ENCODE measurements at places on chromosomes 6 and 20. TPM values are rescaled to one million over a fixed set of nuclear protein-coding genes. Genes with fewer than 3 reads are reported as not detected.

The SLC32A1 gene
- total RNA-seq, result not detected

The ARFGAP1 gene
- total RNA-seq, result 63.8 TPM

The FAM83D gene
- 0.84 TPM for total RNA-seq

The RIMS4 gene
- total RNA-seq, result 0.34 TPM

The TRIM40 gene
- total RNA-seq, result not detected

The HLA-DMB gene
- total RNA-seq, result 37.3 TPM

The NRSN1 gene
- 0.46 TPM for total RNA-seq

The IL17F gene
- total RNA-seq, result not detected

The VIP gene
- total RNA-seq, result not detected

GRCh38 chr6:157763129-157763903 is 59.7 kb upstream of the SNX9 start:
- DNase-seq, result peak; percentile 92

DNA sequence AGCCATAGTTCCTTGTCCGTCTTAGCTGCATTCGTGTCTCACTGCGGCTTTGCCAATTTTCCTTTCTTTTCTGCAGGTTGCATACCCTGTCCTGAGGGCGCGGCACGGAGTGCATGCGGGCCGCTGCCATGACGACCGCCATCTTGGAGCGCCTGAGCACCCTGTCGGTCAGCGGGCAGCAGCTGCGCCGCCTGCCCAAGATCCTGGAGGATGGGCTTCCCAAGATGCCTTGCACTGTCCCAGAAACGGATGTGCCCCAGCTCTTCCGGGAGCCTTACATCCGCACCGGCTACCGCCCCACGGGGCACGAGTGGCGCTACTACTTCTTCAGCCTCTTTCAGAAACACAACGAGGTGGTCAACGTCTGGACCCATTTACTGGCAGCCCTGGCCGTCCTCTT is 17.1 kb upstream of the EFHC1 start:
- DNase-seq, result no peak

DNA sequence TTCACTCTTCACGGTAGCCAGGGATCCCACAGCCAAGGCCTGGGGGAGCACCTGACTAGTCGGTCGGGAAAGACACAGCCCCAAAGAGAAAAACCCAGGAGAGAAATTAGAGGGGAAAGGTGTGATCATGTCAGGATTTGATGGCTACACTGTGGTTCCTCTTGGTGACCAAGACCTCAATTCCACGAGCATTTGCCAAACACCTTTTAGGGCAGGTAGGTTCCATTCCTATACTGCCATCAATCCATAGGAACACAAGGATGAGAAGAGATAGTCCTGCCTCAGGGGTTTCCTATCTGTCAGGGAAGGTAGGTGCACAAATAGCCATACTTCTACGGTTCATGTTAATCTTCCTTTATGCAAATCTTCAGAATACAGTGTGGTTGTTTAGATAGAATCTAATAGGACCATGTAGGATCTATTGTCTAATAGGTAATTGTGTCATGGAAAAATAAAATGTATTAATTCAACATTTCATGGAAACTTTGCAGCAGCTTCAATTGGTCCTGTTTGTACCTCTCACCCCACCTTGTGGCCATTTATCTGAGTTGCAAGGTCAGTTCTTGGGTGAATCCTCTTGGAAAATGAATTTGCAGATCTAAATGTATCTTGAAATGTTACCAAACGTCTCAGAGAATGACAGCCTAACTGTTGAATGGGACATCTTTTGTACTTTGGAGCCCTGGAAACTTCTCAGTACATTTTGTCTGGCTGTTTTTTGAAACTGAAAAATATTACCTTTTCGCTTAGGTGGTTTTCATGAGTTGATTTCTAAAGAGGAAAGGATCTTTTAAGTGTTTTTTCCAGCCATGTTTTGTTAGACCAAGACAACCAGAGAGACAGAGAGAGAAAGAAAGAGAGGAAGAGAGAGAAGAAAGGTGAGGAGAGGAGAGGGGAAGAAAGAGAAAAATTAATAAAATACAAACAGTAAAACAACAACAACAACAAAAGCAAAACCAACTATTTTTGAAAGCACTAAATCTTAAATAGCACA is 33.7 kb upstream of the IYD start:
- peak; percentile 78 for DNase-seq

DNA sequence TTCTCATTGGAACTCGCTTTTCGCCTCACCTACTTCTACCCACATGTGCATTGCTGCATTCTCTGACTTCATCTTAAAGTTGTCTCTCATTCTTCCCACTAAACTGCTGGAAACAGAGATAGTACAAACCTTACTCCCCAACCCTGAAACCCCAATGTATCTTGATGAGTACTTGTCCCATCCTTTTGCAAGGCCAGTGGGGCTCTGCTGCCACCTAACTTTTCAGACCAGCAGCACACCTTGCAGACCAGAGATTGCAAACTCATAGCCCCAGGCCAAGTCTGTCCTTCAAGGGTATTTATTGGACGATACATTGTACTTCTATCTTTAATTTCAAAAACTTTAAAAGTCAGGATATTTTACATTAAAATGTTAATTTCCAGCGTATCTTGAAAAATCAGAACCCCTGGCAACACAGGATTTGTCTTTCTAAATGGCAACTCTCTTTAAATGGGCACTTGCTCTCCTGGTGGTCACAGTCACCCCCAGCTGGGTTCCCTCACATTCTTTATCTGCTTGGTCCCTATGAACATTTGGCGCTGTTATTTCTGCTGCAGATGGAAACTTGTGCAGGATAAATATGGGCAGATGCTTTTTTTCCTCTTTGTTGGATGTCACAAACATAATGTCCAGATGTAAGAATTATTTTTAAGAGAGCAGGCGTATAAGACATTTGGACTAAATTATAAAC is 83.9 kb downstream of the SOD2 start:
- no peak for DNase-seq

DNA sequence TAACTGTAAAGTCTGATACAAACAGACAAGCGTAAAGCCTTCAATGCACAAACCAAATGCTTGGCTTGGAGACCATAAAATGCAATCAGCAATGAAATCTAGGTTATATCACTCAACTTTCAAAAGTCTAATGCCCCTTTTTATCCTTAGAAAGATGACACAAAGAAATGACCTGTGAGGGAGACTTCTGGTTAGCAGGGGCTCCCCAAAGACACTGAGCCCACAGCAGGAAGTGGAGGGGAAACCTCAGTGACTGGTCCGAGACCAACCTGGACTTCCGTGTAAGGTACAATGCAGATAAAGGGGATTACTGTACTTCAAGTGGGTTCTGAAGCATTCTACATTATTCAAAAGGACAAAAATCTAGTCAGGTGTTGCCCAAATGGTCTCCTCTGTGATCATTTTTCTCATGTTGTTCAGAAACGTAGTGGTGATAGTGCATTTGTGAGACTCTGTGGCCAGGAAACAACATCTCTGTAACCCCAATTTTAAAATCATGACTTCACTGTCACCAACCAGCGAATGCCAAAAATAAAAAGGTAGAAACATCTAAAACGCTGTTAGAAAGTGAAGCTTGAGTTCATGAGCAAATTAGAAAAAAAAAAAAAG is 88.2 kb downstream of the HIVEP2 start:
- DNase-seq, result no peak

GRCh38 chr6:107657373-107657754 is 166.7 kb downstream of the SCML4 start:
- DNase-seq, result no peak

- no peak for DNase-seq
Observed at GRCh38 chr6:151322570-151322969, 68.8 kb downstream of the ZBTB2 start.

- no peak for DNase-seq
Observed at GRCh38 chr20:1942061-1942460, 46.9 kb downstream of the SIRPA start.

- no peak for DNase-seq
Observed at GRCh38 chr6:7758456-7758855, 32.6 kb downstream of the BMP6 start.

GRCh38 chr6:112291161-112291762 is 36.9 kb upstream of the LAMA4 start:
- DNase-seq, result no peak

GRCh38 chr20:44183282-44183681 is 3.7 kb downstream of the JPH2 start:
- DNase-seq, result no peak

DNA sequence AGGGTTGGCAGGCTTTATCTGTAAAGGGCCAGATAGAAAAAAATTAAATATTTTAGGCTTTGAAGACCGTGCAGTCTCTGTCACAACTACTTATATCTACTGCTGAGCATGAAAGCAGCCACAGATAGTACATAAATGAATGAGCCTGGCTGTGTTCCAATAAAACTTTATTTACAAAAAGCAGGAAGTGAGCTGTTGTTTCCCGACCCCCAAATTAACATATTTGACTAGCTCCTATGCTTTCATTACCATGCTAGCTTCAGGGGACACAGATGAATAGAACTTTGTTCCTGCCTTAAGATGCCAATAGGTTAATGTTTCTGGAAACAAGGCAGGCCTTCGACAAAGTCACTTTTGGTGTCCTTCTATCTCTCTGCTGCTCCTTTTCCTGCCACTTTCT is 1058.0 kb upstream of the FLRT3 start:
- DNase-seq, result no peak

DNA sequence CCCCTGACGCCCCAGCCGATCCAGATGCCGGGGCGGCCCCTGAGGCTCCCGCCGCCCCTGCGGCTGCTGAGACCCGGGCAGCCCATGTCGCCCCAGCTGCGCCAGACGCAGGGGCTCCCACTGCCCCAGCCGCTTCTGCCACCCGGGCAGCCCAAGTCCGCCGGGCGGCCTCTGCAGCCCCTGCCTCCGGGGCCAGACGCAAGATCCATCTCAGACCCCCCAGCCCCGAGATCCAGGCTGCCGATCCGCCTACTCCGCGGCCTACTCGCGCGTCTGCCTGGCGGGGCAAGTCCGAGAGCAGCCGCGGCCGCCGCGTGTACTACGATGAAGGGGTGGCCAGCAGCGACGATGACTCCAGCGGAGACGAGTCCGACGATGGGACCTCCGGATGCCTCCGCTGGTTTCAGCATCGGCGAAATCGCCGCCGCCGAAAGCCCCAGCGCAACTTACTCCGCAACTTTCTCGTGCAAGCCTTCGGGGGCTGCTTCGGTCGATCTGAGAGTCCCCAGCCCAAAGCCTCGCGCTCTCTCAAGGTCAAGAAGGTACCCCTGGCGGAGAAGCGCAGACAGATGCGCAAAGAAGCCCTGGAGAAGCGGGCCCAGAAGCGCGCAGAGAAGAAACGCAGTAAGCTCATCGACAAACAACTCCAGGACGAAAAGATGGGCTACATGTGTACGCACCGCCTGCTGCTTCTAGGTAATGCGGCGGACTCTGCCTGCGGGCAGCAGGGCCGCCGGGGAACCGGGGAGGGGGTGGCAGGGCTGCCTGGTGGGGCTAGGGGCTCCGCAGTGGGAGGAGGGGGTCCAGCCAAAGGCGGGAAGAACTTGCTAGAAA is 2.3 kb downstream of the GNAS start:
- no peak for DNase-seq

DNA sequence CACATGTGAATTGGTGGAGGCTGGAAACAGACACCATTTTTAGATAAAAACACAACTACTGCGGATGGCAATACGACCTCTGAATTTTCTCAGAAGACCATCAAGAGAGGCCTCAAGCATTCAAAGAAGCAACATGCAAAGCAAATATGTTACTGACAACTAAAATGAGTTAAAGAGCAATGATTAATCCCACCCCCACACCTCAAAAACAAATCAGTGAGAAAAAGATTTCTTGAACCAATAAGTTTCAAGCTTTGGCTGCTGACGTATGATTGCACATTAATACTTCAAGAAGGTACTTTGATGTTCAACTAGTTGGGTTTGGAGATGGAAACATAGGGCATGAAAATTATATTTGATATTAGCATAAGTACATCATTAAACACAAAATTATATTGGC is 982 bp downstream of the MMUT start:
- DNase-seq, result no peak

DNA sequence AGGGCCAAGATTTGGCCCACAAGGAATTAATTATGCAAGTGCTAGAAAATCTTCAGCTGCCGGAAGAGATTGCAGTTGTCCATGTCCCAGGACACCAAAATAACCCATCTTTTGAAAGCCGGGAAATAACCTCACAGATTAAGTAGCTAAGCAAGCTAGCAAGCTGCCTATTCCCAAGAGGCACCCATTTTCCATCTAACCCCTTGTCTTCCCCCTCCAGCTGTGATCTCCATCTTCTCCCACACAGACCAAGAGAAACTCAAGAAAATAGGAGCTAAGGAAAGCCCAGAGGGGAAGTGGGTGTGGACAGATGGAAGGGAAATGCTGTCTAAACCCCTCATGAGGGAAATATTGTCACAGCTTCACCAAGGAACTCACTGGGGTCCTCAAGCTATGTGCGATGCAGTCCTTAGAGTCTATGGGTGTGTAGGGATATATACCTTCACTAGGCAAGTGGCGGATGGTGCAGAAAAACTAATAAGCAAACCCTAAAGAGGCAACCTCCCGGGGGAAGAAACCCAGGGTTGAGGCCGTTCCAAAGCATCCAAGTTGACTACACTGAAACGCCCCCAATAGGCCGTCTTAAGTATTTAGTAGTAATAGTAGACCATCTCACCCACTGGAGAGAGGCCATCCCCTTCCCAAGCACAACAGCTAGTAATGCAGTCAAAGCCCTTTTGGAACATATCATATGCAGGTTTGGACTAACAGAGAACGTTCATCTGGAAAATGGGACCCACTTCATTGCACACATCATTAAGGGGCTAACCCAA is 64.3 kb upstream of the PRSS16 start:
- no peak for DNase-seq

GRCh38 chr6:10404107-10404798 is 10.6 kb downstream of the TFAP2A start:
- peak; percentile 89 for DNase-seq

DNA sequence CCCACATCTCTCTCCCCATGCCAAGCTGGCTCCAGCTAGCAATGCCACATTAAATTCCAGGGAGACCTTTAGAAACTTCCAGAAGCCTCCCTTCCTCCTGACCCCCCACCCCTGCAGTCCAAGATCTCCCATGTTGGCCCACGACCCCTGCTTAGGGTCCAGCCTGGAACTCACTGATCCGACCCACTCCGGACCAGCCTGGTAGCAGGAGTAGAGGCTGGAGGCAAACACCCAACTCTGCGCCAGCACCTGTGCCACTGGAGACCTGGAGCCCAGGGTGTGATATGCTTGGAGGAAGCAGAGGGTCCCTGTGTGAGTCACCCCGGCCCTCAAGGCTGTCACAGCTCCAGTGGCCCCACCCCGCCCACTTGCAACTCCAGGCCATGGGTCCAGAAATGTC is 3.3 kb upstream of the ULBP1 start:
- no peak for DNase-seq

DNA sequence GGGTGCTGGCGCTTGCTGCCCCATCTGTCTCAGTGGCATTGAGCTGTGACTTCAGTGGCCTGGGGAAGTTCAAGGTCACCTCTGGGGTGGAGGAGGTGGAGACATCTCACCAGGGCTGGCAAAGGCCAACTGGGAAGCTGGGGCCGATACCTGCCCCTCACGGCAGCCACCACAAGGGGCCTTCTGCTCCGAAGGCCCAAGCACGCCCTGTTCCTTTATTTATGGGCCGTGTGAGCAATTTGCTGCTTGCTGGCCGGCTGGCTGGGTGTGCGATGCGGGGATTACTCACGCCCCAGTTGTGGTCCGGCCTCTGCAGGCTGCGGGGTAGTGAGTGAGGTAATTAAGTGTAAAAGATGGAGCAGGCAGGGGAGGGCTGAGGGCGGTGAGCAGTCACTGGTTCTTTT is 13.2 kb upstream of the SCRT2 start:
- peak; percentile 52 for DNase-seq

All from adrenal gland (tissue), 19 donors.